ENCODE measurements at places on chromosomes 5 and 9. TPM values are rescaled to one million over a fixed set of nuclear protein-coding genes. Genes with fewer than 3 reads are reported as not detected.

Gene CHMP5
- 23.2 TPM for total RNA-seq

Gene PCDHB13
- 0.42 TPM for total RNA-seq

Gene TAF11L10
- total RNA-seq: not detected

Gene F12
- 256 TPM for total RNA-seq

Gene IQGAP2
- 205 TPM for total RNA-seq

Gene MRNIP
- 12.0 TPM for total RNA-seq

Gene CCL27
- total RNA-seq: not detected

Gene GFRA3
- total RNA-seq: 1.9 TPM

Gene CCDC112
- total RNA-seq: 1.2 TPM

Gene PRLR
- total RNA-seq: 24.8 TPM

Gene SPATA31A3
- total RNA-seq: not detected

Gene SPATA24
- 2.4 TPM for total RNA-seq

Gene PCDHAC2
- 0.93 TPM for total RNA-seq

Gene HSD17B3
- 0.75 TPM for total RNA-seq
